Stimulated activated CD8-positive, alpha-beta memory T cell treated with anti-CD3 and anti-CD28 coated beads, Interleukin-4, amount 100 ng/mL, for 4 hours (primary cell): ENCODE measurements at places on chromosomes 1 and 21.

GRCh38 chr21:15932726-15933125 lies 202.9 kb downstream of the USP25 start:
- no peak for DNase-seq

- DNase-seq = peak; percentile 9
Measured at GRCh38 chr1:21782349-21782867, 541 bp downstream of the USP48 start.

- no peak for DNase-seq
Measured at GRCh38 chr1:32367912-32368635, 5.7 kb downstream of the TSSK3 start.

DNA sequence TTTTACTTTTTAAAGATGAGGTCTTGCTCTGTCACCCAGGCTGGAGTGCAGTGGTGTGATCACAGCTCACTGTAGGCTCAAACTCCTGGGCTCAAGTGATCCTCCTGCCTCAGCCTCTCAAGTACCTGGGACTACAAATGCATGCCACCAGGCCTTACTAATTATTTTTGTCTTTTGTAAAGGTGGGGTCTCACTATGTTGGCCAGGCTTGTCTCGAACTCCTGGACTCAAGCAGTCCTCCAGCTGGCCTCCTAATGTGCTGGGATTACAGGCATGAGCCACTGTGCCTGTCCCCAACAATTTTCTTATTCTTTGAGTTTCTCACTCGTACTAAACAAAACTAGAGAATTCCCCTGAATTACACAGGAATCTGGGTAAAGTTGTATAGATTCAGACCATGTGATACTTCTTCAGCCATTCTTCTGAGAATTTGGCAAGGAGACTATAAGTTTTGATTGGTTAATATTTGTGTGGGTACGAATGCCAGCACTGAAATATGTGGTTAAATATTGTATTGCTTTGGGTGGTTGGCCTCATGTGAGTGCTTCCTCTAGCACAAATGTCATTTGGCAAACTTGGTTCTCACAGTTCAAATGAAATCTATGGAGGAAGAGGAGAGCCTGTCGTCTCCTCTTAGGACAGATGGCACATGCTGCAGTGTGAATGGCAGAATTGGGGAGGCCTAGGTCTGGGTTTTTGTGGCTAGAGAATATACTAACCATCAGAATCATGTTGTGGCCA lies 104.9 kb downstream of the RUNX1 start:
- DNase-seq = no peak

DNA sequence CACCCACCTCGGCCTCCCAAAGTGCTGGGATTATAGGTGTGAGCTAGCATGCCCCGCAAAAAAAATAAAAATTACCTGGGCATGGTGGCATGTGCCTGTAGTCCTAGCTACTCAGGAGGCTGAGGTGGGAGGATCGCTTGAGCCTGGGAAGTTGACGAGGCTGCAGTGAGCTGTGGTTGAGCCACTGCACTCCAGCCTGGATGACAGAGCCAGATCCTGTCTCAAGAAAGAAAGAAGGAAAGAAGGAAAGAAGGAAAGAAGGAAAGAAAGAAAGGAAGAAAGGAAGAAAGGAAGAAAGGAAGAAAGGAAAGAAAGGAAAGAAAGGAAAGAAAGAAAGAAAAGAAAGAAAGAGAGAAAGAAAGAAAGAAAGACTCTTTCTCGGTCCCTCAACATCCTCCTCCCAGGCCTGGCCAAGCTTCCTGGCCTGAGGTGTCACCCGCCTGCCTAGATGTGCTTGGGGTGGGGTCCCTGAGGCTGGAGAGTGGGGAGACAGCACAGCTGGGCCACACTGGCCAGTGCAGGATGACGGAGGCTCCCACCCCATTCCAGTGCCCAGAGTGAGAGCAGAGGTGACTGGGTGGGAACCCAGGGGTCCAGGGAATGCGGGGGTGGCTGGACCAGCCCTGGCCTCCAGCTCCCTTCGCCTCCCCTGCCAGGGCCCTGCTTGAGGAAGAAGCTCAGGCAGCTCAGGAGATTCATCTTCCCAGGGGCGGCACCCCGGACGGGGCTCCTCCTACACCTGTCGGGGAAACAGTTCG lies 10.2 kb upstream of the GNB1 start:
- no peak for DNase-seq

- DNase-seq = no peak
Measured at GRCh38 chr1:6477039-6477820, 11.3 kb upstream of the TNFRSF25 start.
